LNCaP clone FGC (cell line): ENCODE measurements at places on chromosomes 7 and 10.

GRCh38 chr10:87850742-87851205 is 12.6 kb downstream of the KLLN start:
- DNase-seq, result no peak

GRCh38 chr10:88527245-88527644 is 55.9 kb downstream of the RNLS start:
- DNase-seq, result no peak

GRCh38 chr10:23324351-23324750 is 20.2 kb downstream of the C10orf67 start:
- DNase-seq, result no peak

- no peak for DNase-seq
Observed at GRCh38 chr7:8176370-8177081, 85.4 kb downstream of the ICA1 start.

GRCh38 chr10:66505003-66505657 is 420.7 kb upstream of the LRRTM3 start:
- DNase-seq, result no peak

DNA sequence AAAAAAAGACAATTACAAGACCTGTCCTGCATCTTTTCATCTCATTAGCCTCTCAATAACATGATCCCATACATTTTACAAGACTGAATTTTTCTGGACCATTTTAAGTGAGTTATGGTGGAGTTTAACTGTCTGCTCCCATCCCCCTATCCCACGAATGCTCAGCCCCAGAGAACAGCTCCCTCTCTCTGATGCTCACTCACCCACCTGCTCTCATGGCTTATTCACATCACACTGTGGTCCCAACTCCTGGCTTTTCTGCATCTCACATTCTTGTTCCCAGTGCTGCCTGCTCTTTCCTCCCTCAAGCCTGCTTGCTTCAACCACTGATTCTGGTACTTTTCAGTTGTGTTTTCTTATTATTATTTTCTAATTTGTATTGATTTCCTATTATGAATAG is 20.4 kb upstream of the CCSER2 start:
- no peak for DNase-seq

GRCh38 chr7:127932076-127932475 is 99.2 kb downstream of the LRRC4 start:
- DNase-seq, result no peak

DNA sequence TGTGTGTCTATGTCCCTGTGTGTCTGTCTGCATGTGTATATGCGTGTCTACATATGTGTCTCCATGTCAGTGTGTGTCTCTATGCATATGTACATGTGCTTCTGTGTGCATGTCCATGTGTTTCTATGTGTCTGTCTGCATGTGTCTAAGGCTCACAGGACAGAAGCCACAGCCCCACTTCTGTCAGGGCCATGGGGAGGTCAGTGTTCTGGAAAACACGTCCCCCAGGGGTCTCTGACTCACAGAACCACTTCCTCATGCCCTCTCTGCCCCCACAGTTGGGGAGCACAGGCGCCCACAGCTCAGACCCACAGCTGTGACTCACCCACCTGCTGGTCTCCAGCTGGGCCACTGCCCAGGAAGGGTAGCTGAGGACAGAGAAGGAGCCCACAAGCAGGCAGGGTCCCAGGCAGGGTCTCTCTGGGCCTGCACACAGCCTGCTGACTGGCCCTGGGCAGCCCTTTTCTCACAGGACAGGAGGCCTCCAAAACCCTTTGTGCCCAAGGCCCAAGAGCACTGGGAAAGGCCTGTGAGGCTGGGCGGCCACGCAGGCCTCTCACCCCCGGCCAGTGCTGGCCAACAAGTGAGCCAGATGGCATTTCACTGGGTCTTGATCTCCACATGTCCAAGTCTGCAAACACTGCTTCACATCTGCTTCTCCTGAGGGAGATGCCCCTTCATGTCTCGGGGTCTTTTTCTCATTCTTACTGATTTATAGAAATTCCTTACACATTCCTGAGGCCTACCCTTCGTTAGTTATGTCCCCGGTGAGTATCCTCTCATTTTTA is 102.9 kb upstream of the FAM20C start:
- DNase-seq, result no peak

- no peak for DNase-seq
Observed at GRCh38 chr7:19060761-19061259, 56.6 kb downstream of the TWIST1 start.

- no peak for DNase-seq
Observed at GRCh38 chr7:12855036-12855435, 167.6 kb downstream of the ARL4A start.

GRCh38 chr10:57925045-57925444 is 342.6 kb downstream of the IPMK start:
- DNase-seq, result peak; percentile 90

- no peak for DNase-seq
Observed at GRCh38 chr7:17244786-17245185, 53.7 kb upstream of the AHR start.

DNA sequence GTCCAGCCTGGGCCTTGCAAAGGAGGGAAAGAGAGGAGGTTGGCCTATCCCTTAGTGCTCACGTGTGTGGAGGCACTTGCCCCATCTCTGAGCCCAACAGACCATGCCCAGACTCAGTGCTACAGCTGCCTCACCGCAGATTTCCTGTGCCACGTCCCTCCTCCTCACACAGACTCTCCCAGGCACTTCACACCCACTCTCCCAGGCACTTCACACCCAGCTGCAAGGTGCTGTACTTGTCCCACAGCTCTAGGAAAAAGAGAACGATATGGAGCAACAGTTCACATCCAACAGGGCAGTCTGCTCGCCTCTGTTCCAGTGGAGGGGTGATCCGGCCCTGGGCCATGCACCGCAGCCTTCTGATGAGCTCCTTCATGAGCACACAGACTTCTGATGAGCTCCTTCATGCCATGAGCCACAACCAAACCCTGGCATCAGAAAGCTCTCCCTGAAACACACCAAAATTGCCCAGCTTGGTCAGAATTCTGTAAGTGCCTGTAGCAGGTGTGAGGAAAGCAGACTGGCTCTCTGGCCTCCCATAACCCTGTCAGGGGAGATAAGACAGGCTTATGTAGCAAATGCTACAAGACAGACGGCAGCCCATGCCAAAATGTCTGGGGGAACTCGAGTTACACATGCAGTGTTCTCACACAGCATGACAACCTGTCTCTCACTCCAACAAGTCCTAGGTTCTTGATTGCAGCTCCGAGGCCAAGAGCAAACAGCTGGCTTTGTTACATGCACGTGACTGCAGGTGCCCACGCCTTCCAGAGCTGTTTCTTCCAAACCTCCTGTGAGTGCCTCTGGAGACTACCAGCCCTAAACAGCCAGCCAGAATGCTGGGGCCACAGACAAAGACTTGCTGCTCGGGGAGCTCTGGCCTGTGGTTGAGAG is 348.5 kb downstream of the GRID1 start:
- DNase-seq, result no peak

DNA sequence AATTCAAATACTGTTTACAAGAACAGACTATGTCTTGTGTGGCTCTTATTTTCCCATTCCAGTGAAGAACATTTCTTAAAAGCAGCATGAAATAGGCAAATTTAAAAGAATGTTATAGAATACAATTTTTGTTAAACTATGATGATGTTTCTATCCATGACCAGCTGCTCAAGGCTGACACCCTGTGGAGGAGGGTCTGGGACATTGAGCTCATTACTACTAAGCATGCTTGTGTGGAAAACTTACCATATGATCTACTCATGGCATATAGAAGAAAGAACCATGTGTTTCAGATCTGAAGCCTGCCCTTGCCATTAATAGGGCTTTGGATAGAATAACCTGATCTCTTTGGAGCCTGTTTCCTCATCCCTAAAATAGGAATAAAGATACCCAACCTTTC is 125.0 kb downstream of the FOXP2 start:
- DNase-seq, result no peak

DNA sequence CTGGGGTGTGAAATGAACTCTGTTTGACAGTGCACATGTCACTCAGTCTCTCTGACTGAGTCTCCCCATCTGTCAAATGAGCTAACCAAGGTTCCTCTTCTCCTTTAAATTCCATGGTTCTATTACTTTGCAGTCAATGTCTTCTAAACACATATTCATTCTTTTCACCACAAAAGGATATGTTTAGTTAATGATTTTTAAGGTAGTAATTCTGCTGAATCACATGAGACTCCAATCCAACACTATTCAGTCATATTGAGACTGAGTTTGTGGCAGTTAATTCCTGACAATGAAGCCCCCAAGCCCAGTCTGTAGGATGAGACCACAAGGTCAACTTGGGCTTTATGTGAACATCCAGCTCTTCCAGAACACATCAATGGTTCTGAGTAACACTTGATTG is 85.3 kb downstream of the CALN1 start:
- no peak for DNase-seq

- no peak for DNase-seq
Observed at GRCh38 chr7:20146451-20146850, 70.7 kb downstream of the MACC1 start.

DNA sequence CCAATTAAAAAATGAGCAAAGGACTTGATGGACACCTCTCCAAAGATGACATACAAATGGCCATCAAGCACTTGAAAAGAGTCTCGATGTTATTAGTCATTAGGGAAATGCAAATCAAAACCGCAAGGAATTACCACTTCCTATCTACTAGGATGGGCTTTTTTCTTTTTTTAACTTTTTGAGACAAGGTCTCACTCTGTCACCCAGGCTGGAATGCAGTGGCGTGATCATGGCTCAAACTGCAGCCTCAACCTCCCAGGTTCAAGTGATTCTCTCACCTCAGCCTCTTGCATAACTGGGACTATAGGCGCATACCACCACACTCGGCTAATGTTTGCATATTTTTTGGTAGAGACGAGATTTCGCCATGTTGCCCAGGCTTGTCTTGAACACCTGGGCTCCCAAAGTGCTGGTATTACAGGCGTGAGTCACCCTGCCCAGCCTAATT is 13.6 kb downstream of the NKX1-2 start:
- DNase-seq, result no peak

DNA sequence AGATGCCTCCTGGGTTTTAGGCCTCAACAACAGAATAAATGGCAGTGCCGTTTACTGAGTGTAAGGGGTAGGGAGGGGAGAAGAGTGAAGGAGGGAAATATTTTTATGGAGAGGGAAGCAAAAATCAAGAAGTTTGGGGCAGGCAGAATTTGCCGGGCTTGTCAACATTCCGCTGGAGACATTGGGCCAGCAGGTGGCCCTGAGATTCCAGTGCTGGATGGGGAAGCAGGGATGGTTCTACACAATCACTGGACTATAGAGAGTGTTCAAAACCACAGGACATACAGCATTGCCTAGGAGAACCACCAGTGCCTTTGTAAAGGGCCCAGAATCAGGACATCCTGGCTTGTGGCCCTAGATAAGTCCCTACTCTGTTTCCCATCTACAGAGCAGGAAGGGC is 598.6 kb upstream of the MGMT start:
- no peak for DNase-seq

DNA sequence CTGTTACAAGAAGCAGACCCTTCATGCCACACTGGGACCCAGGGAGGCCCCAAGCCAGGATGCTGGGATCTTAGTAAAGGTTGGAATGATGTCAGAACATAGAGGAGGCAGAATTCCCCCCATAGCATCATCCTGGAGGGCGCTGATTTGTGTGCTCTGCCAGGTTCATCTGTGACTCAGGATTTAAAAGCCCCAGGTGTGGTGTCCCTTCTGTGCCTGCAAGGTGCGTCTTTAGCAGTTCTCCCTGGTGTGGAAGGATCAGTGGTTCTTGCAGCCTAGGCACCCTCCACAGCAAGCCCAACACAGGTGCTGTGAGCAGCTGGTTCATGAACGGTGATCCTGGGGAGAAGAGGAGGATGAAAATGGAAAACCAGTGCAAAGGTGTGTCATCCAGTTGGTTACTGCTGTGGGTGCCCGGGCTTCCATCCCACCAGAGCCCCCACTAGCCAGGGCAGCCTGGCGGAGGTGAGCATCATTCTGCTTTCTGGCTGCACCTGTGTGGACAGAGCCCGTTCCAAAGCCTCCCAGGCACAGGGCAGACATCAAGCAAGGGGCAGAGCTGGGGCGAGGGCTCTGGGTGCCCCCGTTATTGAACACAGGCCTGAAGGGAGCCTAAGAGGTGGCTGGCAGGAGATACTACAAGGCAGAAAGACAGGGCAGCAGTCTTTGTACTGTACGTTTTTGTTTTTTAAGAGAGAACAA is 49.5 kb downstream of the IKZF1 start:
- no peak for DNase-seq

DNA sequence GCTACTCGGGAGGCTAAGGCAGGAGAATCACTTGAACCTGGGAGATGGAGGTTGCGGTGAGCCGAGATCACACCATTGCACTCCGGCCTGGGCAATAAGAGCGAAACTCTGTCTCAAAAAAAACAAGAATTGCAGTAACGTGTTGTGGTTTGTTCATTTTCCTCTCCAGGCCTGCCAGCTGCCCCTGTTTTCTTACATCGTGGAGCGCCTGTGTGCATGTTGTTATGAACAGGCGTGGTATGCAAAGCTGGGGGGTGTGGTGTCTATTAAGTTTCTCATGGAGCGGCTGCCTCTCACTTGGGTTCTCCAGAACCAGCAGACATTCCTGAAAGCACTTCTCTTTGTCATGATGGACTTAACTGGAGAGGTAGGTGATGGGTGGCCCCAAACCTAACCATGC is 52.1 kb downstream of the TRRAP start:
- no peak for DNase-seq

GRCh38 chr10:70221030-70221429 is 12.2 kb downstream of the PPA1 start:
- DNase-seq, result no peak

DNA sequence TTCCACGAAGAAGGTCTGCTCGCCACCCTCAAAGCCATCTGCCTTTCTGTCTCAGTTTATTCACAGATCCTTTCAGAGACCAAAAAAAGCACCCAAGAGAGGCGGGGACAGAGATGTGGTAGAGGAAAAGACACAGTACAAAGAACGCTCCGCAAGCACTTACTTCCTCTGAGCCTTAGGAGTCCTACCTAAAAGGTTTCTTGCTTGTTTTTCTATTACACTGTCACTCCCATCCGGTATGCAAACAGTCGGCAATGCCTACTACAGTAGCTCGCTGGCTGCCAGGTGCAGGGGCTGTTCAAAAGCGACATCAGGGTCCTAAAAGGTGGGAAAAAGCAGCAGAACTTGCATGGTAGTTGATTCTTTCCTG is 816 bp downstream of the TECPR1 start:
- DNase-seq, result peak; percentile 11

- DNase-seq, result peak; percentile 80
Observed at GRCh38 chr7:15015545-15016314, 113.2 kb upstream of the DGKB start.
